ENCODE measurements at places on chromosomes 6 and 20.

DNA sequence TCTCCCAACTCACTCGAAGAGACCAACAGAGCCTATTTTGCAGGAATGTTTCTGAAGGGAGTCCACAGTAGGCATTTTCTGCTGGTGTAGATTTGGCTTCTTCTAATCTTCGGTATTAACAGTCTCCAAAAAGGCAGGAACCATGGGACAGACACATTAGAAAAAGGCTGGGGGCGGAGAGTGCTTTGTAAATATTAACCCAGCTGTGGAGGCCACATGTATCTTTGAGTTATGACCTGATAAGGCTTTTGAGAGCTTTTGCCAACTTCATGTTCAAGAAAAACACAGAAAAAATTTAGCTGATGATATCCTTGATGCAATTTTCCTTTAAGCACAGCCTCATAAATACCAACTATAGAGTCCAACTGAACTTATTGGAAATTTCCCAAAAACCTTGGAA lies 119.4 kb upstream of the TSHZ2 start:
- DNase-seq, result no peak

DNA sequence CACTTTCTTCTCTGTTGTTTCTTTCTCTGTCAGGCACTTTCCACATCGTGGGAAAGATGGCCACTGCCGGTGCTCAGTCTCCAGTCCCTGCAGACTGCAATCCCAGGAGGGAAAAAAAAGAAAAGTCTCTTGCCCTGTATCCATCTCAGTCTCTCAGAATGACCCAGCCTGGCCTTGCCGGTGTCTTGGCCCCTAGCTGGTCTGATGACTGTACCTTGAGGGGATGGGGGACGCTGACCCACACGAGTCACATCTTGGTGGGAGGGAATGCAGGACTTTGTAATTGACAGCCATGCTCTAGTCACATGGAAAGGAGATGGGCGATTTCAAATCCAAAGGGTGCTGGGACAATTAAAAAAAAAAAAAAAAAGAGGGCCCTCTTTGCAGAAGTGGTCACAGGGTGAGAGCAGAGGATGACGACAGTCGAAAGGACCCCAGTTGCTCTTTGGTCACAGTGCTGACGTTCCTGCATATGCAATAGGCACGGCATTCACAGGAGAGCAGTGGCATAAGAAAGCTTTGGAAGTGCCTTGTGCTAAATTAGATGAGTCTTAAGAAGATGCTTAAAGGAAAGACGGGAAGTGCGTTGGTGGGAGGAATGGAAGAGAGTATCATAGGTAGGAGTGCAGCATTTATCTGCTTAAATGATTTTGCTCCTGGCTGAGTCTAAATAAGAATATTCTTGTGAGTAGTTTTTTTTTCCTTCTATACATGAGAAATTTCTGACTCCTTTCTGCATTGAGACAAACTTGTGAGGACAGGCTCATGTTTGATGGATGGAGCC lies 63.9 kb upstream of the AKAP12 start:
- DNase-seq, result no peak

GRCh38 chr6:162856885-162857284 lies 129.1 kb downstream of the PACRG start:
- DNase-seq, result peak; percentile 50

- DNase-seq, result no peak
Observed at GRCh38 chr6:1382331-1382882, 7.0 kb upstream of the FOXF2 start.

GRCh38 chr6:116783852-116784251 lies 18.3 kb upstream of the FAM162B start:
- DNase-seq, result no peak

GRCh38 chr6:32190054-32190851 lies at the start of gene PBX2:
PBX2 (minus strand) TSS chr6:32190202; CDS start chr6:32189915, 287 bp downstream.
- peak; percentile 76 for DNase-seq

- no peak for DNase-seq
Observed at GRCh38 chr6:116277124-116277523, 2.6 kb downstream of the TSPYL1 start.

DNA sequence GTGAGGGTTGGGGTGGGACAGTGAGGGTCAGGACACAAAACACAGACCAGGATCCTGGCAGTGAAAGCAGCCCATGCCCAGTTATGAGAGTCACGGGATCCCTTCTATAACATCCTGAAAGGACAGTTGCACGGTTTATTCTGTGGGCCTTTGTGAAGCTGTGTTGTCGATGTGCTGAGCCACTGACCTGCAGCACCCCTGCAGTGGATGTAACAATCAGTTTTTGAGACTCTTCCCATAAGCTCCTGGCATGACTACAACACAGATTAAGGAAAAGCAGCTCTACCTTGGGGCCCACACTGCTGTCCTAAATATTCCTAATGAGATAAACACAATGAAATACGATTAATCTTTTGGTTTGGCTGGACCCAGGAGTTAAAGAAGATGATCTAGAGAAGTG lies 3.7 kb downstream of the PYGB start:
- DNase-seq, result no peak

DNA sequence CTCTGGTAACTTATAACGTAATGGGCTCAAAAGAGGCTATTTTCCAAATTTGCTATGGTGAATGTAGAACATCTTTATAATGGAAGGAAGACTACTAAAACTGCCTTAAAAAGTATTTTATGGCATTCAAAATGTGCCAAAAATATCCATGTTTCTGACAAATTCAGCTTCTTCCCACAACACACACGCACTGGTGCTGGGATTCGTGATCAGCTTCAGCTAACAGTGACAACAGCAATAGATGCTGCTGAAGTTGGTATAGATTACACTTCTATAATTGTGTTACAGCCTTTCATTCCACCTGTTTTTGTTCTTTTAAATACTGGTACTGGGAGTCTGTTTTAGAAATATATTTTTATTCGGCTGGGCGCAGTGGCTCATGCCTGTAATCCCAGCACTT lies 19.0 kb downstream of the NUDT3 start:
- no peak for DNase-seq

DNA sequence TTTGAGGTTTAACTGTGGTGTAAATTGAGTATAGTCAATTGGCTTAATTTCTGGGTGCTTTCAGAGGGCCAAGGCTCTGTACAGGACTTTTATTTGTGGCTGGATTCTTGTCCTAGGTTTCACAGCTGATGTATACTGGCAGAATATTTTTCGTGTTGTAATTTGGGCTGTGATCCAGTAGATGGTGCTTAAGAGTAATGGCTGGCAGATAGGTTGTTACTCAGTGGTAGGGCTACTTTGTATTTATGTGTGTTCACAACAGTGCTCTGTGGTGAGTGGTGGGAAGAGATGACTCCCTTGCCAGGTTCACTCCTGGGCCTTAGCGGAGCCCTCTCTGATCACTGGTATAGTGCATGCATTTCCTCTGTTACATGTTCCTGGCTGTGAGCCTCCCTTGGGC lies 34.5 kb upstream of the FERMT1 start:
- no peak for DNase-seq

DNA sequence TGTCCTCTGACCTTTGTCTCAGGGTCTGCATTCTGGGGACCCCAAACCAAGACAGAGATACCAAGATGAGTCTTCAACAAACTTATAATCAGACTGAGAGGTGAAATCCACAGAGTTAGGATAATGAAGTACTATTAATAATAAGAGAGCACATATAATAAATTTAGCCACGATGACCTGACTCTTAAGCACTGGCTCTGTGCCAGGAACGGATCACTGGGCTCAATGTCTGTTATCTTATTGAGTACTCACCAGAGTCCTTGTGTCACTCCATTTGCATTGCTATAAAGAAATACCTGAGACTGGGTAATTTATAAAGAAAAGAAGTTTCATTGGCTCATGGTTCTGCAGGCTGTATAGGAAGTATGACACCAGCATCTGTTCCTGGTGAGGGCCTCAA lies 18.9 kb upstream of the ITPR3 start:
- DNase-seq, result no peak

DNA sequence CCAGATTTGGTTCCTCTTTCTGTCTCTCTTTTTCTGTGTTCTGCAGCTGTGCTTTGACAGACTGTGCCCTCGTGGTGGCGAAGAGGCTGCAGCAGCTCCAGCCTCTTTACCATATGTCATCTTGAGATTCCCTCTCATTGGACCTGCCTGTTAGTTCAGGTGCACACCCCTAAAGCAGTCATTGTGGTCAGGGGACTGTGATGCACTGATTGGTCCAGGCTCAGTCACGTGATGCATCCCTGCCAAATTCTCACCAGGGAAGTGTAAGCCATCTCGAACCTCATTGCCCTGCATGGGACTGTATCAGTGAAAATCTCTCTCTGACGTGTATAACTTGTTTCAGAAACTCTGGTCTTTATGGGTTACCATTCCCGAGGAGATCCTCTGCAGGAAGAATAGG lies 160.3 kb downstream of the EYA2 start:
- no peak for DNase-seq

DNA sequence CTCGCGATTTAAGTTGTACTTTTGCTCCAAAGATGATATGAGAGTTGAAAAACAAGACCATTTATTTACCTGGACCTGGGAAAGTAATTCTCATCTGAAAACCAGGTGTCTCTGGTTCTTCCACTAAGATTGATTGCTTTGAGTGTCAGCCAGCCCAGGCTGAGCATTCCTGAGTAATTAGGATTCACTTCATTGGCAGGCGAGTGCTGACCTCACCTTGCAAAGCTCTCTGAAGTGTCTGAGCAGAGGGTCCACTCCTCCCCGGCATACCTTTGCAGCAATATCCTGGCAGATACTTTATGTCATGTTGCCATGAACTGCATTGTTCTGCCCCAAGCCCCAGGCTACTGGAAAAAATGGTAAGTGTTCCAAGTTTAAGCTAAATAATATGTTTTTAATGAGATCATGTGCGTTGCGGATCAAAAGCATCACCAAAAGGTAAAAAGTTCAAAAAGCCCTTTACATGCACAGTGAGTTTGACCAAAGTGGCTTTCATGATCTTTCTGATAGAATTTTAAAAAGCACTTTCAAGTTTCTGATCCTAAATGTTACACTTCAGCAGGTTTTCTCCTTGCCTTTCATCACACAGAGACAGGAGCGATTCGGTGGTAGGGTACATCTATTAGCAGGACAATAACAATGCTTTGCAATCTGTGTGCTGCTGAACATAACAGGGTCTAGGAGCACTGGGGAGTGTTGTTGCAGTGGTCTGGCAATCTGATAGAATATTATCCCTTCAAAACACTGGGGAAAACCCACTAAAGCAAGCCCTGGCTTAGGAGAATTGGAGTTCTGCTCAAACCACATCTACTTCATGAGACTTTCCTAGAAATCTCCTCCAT lies 127.8 kb upstream of the EEF1E1 start:
- DNase-seq, result no peak

- DNase-seq, result no peak
Observed at GRCh38 chr20:24598996-24599395, 129.6 kb downstream of the SYNDIG1 start.

- DNase-seq, result no peak
Observed at GRCh38 chr6:52558266-52559000, 18.4 kb downstream of the TRAM2 start.

DNA sequence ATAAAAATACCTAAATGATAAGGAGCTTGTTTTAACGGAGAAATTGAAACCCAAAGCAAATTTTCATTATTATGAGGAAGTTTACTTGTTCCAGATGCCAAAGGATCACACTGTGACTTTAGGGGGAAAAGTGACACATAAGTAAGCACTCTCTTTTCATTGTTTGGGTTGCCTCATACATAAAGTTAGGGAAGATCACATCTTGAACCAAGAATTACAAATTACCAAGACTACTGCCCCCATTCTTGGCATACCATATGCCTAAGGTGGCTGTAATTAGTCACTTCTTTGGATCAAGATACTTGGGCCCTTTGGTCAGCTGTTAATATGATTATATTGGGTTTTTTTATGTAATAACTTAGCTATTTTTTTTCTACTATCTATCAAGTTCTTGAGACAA lies 269.0 kb downstream of the COL12A1 start:
- no peak for DNase-seq

GRCh38 chr6:137271245-137272183 lies 52.3 kb upstream of the IFNGR1 start:
- no peak for DNase-seq

DNA sequence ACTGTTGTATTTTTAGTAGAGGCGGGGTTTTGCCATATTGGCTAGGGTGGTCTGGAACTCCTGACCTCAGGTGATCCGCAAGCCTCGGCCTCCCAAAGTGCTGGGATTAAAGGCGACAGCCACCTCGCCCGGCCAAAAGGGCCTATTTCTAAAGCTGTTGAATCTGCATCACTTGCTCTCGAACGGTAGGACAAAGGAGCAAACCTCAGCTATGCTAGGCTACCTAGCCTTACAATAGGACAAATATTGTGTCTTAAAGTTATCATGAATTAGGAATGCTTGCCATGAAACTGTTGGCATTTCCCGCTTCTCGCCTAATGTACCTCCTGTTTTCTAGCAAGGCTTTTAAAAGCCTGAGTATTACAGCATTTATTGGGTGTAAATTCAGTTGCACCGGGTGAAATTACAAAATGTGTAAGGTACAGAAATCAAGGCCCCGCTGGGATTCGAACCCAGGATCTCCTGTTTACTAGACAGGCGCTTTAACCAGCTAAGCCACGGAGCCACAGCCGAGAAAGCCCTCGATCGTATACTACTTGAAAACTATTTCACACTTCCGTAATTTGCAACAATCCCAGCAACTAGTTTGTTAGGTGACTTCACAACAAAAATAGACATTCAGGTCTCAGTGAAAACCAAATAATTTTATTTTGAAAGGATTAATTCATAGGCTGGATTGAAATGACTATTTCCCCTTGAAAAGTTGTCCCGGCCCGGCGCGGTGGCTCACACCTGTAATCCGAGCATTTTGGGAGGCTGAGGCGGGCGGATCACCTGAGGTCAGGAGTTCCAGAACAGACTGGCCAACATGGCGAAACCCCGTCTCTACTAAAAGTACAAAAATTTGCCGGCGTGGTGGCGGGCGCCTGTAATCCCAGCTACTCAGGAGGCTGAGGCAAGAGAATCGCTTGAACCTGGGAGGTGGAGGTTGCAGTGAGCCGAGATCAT lies 211.6 kb upstream of the ZNF184 start:
- DNase-seq, result peak; percentile 35

GRCh38 chr6:89299466-89299850 lies 15.6 kb downstream of the GABRR2 start:
- DNase-seq, result no peak

- peak; percentile 56 for DNase-seq
Observed at GRCh38 chr6:12233693-12234571, 56.2 kb upstream of the EDN1 start.
